Germinal center (tissue), 1 donor: ENCODE measurements at places on chromosomes 4 and X.

DNA sequence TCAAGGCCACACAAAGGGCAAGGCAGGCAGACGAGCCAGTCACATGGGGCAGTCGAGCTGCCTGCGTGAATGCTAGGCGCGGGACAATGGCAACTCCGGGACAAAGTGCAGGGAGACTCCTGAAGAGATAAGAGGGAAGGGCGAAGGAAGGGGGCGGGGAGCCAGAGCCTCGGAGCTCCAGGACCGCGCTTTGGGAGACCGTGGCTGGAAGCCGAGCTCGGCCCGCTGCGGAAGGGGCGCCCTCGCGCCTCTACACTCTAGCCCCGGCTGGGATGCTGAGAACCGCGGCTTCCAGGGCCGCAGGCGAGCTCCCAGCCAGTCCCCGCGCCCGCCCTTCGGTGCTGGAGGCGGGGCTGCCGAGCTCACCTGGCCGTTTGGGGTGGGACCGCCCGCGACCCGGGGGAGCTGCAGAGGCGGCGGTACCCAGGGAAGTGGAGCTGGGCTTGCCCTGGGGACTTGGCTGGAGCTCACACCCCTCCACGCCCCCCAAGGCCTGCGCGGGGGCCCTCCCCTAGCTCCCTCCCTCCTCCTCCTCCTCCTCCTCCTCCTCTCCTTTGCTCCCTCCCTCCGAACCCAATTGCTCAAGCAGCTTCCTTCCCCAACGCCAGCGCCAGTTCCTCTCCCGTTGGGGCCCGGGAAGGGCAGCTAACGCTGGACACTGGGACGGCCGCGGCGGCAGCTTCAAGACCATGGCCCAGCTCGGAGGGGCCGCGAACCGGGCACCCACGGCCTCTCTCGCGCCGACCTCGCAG is at the start of gene SOWAHD:
SOWAHD (plus strand) TSS at position 610 of the 752 bp plus-strand sequence; CDS start at position 690, 80 bp downstream.
- peak; percentile 16 for DNase-seq

DNA sequence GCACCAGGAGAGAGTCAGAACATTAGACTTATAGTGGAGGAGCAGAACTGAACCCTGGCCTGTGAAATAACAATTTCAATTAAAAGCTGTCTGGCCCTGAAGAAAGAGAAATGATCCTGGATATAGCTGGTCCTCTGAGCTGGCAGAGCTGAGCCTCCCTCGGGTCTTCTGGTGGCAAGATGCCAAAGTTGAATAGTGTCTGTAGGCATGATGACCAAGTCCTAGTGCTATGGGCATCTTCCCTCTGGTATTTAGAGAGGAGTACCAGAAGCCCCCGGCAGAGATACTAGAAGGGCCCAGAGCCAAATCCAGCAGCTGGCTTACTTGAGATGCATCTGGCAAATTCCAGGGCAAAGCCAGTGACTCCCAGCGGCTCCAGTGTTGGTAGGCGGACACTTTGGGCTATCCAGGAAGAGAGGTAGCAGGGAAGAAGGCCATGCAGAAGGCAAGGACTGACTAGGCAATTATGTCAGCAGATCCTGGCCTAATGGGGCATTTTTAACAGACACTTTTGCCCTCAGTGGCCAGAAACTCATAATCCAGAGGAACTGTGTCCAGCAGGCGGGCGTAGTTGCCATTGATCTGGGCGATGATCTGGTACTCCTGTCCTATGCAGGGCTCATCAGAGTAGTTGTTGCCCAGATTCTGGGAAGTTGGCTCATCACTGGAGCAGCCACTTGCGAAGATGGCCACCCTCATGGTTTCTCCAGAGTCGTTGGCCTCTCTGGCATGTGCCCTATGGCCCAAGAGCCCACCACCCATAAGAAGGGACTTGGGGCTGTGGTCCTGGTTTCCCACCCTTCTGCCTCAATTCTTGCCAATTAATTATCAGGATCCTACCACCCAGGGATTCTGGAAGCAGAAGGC is 17.9 kb downstream of the VSIG4 start:
- no peak for DNase-seq

GRCh38 chr4:175947117-175947722 is 118.4 kb upstream of the WDR17 start:
- DNase-seq: no peak

DNA sequence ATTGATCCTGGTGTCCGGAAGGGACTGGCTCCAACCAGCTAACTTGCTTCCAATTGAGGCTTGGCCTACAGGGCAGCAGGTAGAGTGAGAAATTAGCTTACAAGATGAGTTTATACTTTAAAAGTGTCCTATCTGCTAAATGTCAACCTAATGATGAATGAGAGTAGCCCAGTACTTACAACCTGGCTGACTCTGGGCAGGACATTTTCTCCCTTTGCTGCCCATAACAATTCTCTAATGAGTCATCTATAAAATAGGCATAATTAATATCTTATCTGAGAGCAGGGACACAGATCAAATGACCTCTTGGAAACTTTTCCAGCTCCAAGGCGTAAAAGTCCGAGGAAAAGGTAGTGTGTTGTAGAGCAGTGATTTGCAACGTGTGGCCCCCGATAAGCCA is 398.4 kb upstream of the BOD1L1 start:
- no peak for DNase-seq

DNA sequence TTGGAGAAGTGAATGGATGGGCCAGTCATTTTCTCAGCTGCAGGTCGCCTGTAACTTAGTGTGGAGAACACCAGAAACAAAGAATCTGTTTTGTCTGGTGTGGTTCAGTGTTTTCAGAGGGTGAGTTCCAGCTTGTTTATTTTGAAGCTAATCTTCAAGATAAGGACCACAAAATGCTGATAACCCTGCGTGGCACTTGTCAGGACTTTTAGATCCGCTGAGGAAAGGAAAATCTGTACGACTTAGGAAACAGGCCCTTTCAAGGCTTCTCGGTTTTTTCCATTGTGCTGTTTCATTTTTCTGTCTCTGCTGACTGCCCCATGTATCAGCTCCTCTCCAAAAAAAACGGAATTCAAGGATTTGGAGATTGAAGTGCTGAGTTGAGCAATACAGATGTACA is 8.7 kb upstream of the ANAPC4 start:
- no peak for DNase-seq

GRCh38 chrX:31154946-31155345 is 83.1 kb upstream of the FTHL17 start:
- DNase-seq: no peak

DNA sequence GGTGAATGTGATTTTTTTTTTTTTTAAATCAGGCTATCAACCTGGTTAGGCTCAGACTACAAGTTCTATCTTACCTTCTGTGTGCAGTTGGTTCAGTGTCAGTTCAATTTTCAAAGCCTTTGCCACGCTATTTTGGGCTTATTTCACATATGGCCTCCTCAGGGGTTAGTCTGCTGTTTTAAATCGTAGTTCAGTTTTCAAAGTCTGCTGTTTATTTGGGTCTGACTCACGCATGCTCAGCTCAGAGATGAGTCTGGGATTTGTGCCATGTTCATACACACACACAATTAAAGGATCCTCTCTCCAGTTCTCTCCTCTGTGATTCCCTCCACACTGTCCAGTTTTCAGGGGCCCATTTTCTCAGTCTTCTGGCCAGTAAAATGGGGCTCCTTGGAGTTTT is 32.3 kb upstream of the ZFX start:
- DNase-seq: no peak

DNA sequence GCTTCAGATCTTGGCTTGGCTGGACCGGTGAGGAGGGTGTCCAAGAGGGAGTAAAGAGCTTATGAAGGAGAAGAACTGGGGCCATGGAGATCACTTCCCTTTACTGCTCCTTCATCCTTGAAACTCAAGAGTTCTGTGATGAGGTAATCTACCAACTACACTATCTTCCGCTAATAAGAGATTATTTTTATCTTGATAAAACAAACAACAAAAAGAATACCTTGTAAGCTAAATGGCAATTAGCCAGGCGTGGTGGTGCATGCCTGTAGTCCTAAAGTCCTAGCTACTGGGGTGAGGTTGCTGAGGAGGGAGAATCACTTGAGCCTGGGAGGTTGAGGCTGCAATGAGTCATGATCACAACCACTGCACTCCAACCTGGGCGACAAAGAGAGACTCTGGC is 47.4 kb downstream of the HAUS3 start:
- no peak for DNase-seq

DNA sequence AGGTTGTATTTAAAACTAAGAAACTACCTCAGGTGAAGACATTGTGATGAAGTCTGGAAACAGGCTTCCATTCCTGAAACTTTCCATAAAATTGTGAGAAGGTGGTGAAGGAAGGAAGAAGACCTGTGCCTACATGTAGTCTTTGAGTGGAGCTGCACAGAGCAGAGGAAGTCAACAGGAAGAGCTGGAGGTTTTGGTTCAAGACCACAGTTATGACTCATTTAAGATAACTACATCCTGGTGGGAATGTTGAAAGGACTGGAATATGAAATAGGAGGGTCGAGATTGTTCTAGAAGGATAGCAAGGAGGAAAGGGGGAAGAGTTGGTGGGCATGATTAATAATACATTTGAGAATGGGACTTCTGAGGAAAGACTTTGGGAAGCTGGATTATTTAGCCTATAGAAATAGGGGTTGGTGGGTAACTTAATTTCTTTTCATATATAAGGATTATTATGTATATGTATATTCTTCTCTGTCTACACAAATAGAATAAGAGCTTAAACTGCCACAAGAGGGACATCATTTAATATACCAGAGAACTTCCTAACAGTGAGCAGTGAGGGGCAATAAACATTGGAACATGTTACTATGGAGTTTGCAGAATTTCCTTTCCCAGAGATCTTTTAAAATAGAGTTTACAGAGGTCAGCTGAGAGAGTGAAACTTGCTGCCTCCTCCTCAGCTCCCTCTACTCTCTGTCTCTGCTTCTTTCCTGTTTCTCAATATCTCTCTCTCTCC is 23.5 kb downstream of the AWAT2 start:
- DNase-seq: no peak

DNA sequence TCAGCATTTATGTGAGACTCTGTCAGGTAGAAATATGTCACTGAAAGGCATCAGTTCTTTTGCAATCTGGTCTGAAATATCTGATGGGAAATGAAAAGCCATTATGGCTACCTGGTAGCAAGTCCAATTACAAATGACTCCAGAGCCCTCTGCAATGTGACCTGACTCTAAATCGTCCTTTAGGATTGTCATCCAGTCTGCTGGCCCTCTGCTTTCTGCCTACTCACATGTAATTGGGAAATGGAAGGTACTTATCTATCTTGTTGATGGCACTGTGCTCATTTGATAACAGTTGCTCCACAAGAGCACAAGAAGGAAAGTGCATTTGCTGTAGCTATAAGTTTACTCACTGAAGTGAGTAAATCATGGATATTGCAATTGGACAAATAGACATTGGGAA is 799.8 kb downstream of the RAPGEF2 start:
- no peak for DNase-seq

GRCh38 chr4:109432696-109433095 is 919 bp upstream of the SEC24B start:
- DNase-seq: no peak

- no peak for DNase-seq
These were observed 262.8 kb downstream of the EPHA5 start for GRCh38 chr4:65407483-65407882.

DNA sequence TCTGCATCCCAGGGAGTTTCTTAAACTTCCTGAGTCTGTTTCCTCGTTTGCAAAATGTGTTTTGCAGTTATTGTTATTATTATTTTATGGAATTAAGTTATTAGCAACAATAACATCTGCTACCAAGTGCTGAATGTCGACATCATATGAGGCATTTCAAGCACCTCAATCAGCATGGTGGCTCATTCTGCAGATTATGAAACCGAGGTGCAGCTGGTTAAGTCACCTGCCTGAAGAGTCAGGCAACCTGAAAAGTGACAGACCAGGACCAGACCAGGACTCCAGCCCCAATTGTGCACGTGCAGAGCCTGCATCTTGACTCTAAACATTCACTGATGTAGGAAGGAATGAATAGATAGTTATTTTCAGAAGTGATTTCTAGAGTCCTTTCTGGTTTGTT is 99.8 kb downstream of the AFAP1 start:
- DNase-seq: no peak

DNA sequence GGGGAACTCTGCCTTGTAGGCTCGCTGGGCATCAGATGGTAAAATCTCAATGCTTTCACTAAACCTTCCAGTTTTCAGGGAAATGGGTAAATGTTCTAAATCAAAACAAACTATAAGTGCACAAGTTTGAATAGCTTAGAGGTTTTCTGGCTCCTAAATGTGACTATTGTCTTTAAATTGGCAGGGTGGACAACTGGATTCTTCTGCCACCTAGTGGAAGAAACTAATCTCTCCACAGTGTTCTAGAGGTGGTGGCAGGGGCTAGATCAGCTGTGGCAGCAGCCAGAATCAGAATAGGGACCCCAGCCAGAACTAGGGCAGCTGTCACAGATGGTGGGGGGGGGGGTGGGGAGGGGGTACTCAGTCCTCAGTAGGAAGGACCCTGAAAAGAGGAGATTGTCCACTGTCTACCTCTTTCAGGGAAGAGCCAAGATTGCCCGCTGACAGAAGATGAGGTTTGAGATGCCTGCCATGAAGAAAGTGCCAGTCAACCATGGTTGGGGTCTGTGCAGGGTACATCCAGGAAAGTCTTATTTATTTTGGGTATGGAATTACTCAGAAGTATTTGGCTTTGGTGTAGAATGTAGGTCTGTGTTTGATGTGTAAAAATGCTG is 201.4 kb downstream of the CCNG2 start:
- DNase-seq: peak; percentile 55

DNA sequence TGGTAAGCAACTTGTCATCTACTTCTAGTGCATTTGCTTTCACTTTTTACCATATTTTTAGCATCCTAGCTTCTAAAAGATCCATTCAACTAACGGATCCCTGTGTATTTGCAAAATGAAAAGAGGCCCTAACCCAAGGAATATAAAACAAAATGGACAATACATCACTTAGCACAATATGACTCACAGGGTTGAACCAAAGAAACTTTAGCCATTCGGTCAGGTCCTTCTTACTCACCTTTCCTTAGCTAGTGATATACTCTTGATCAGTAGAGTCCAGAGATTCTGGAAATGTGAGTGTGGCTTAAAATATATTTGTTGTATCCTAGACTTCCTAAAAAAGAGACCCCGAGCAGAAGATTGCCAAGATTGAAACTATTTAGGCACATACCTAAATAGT is 19.5 kb downstream of the TMPRSS11E start:
- no peak for DNase-seq

- no peak for DNase-seq
These were observed 54.6 kb upstream of the MCF2 start for GRCh38 chrX:139762400-139763183.

DNA sequence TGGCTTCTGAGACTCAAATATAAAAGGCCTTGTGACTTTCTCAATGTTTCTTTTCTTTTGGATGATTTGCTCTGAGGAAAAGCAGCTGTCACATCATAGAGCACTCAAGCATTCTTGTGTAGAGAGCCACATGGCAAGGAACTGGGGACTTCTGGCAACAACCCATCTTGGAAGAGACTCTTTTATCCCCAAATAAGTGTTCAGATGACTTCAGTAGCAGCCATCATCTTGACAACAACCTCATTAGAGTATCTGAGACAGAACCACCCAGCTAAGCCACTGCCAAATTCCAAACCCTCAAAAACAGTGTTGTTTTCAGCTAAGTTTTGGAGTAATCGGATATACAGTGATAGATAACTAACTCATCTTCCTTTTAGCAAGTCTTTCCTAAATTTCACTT is 1431.7 kb upstream of the IGFBP7 start:
- DNase-seq: no peak
